ENCODE measurements at places on chromosomes 12 and 14.

DNA sequence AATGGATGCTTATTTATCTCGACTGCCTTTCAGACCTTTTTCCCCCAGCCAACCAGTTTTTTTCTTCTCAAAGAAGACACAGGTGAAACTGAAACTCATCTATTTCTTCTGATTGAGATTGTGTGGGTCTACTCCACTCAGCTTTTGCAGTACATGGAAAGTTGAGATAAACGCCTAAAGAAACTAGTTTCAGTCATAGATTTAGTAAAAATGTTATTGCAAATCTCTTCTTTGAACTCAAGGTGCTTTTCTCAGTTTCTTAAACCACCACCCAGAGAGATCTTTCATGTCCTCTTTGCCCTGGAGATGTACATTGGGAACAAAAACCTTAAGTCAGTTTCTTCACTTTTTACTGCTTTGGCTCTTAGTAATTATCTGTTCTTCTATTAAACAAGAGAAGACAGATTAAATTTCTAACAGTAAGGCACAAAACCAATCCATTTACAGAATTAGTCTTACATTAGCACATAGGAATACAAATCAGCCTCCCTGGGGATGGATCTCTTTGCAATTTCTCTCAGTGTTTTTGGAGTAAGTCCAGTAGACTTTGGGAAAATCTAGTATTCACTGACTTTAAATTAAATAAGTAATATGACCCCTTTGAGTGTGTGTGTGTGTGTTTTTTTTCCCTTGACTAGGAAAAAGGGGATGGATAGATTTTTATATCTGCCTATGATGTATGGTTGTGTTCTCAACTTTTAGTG is 11.6 kb downstream of the FBXW8 start:
- no peak for DNase-seq

DNA sequence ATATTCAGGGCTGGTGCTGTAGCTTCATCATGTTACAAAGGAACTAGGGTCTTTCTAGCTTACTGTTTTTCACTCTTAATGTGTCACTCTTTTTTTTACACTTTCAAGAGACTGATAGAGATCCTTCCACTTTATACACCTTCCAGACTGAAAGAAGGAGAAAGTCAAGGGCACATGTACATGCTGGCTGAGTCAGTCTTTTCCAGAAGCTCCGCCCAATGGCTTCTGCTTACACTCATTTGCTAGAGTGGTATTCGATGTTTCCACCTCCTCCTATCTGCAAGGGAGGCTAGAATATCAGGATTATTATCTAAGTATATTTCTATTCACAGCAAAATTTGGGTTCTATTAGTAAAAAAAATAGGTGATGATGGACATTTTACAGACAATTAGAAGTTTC is 325.8 kb upstream of the OR4E1 start:
- no peak for DNase-seq

DNA sequence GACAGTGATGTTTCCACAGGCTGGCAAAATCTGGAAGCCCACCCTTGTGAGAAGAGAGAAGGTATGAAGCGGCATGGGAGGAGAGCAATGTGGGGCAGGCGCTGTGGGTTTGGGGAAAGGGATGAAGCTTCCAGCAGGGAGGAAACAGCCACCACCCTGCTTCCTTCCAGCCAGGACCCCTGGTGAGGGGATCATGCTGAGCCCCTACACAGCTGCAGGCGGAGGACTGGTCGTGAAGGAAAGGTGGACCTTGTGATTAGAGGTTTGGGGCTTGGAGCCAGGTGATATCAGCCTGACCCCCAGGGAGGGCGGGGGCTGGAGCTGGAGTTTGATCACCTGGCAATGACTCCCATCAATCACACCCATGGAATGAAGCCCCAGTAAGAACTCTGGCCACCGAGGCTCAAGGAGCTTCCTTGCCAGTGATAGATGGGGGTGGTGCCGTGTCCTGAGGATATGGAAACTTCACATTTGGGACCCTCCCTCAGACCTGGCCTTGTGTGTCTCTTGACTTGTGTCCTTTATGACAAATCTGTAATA is 48.6 kb downstream of the RIMBP2 start:
- no peak for DNase-seq

GRCh38 chr14:67571275-67571990 is 28.6 kb downstream of the PIGH start:
- DNase-seq = peak; percentile 37

- no peak for DNase-seq
Measured at GRCh38 chr14:95484296-95484695, 32.2 kb downstream of the SYNE3 start.

DNA sequence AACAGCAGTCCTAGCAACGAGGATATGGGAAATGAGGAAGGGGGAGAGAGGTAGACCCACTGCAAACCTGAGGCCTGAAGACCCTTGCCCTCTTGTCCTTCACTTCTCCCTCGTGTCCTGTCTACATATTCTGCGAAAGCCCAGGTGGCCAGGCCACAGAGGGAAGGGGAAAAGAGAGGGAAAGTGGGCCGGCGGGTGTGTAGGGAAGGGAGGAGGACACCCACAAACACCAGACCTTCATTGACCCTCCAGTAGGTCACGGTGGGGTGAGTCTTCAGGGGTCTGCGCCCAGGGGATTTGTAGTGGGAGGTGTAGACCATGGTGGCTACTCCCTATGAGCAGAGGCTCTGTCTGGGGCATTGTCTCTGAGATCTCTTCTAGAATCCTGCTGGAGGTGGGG is 3.8 kb downstream of the FAIM2 start:
- DNase-seq = no peak
